ENCODE measurements at places on chromosomes 1 and 21.

GRCh38 chr1:246730839-246731238 is 6.6 kb downstream of the SCCPDH start:
- DNase-seq: no peak

- no peak for DNase-seq
Observed at GRCh38 chr1:234611225-234611846, 1.4 kb upstream of the IRF2BP2 start.

DNA sequence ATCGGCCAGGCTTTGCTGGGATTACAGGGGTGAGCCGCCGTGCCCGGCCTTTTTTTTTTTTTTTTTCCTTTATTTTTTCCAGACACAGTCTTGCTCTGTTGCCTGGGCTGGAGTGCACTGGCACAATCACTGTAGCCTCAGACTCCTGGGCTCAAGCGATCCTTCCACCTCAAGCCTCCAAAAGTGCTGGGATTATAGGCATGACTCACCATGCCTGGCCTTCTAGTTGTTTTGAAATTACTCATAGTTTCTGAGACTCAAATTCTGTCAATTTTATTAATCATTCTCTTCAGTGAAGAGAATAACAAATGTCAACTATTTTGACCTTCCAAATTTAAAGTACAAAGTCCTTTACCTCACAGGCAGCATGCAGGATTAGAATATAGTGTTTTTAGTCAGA is 374.5 kb downstream of the PLA2G4A start:
- DNase-seq: no peak

DNA sequence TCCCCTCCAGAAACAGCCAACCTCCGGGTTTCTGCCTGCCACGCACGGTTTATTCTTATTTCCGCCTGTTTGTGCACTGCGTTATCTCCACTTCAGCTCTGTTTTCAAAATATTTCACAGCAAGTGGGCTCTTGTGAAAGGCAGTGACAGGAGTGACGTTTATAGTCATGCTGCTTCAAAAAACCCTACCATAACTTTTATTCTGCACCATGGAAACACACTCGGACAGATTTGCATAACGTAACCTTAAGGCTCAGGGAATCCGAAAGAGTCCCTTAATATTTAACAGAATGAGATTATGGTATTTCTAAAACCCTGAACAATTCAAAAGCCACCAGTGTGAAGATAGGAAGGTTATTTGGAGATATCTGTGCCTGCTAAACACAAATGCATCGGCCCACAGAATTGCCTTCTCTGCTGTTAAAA is 782 bp upstream of the SDE2 start:
- DNase-seq: no peak

DNA sequence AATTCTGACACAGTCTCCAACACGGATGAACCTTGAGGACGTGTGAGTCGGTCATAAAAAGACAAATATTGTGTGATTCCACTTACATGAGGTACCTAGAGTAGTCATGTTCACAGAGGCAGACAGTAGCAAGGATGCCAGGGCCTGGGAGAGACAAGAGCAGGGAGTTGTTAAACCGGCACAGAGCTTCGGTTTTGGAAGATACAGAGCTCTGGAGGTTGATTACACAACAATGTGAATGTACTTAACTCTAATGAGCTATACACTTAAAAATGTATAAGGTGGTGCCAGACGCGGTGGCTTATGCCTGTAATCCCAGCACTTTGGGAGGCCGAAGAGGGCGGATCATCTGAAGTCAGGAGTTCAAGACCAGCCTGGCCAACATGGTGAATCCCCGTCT is 37.8 kb upstream of the NEK2 start:
- no peak for DNase-seq

DNA sequence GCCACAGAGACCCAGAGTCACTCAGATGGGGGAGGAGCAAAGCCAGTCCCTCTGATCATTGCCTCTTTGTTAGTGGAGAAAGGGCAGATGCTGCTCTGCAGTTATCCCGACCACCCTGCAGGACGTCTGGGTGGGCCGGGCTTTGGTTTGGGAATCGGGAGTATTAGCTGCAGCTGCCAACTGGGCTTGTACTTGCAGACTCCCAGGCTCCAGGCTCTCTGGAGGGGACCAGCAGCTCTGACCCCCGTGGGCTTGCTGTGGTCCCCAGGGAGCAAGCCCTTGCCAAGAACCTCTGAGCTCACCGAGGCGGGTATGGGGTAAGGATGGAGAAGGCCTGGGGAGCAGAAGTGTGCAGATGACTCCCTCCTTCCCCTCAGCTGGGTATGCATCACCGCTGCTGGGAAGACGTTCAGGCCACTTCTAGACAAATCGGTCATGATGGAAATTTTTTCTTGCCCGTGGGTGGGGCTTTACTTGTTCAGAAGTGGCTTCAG is 21.6 kb downstream of the MAPKAPK2 start:
- DNase-seq: peak; percentile 57

DNA sequence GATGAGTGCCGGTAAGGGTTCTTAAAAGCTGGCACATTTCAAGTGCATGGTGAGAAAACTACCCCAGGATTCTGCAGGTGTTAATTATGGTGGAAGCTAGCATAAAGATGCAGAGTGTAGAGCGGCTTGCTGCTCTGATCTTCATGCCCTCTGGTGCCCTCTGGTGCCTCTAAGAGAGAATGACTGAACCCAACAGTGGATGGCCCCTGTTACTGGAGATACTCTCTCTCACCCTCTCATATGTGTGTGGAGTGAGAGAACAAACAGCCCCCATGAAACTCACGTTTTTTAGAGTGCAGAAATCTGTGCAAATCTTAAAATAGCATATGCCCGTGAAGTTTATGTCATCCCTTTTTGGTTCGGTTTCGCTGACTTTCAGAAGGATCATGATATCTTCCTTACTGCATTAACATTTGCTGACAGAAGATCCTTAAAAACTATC is 90.0 kb downstream of the GRIK1 start:
- DNase-seq: peak; percentile 46

GRCh38 chr1:30386156-30386926 is 337.0 kb downstream of the MATN1 start:
- DNase-seq: no peak

DNA sequence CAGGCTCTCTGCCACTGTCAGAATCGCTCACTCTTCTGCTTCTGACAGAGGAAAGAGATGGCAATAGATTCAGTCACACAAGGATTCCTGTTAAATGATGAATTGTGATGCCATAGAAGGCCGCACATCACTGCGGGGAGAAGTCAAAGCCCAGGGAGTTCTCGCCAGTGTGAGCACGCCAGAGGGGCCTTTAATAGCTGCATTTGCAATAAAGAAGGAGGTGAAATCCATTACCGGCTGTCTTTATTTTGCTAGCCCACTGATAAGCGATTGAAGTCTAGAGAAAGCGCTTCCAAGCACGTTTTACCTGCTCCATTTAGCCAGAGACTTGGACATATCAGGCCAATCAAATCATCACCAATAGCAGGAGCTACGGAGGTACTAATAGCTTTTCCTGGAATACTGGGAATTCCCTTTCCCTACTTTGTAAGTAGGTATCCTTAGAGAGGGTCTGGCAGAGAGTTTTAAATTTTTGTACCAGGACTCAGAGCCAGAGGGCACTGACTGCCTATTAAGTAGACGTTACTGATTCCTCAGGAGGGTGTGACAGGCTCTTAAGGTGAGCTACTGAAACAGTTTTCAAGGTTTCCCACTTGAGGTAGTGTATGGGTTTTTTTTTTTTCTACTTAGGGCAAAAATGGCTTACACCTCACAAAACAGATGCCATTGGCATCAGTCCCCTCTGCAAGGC is 10.2 kb upstream of the TARBP1 start:
- no peak for DNase-seq

DNA sequence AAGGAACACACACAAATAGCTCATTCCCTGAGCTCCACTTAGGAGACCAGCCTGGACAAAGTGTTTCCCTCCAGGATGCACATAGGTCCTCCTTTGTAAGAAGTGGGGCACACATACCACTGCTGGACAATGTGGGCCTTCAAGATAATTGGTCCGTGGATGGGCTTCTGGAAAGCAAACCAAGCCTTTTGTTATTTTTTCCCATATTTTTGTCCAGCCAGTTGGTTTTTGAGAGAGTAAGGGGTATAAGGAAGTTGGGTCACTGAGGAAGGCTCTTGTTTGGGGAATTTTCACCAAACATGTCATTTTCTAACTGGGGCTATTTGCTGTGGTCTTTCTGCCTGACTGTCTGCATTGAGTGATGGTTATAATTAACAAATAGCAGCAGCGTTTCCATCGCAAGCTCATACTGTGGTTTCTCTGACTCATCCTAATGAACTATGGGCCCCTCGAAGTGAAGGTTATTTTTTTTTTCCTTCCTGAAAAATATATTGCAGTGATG is 306.3 kb upstream of the DUSP10 start:
- no peak for DNase-seq

- no peak for DNase-seq
Observed at GRCh38 chr1:2847086-2847985, 45.8 kb upstream of the TTC34 start.

GRCh38 chr1:47676311-47677054 is 238.6 kb downstream of the FOXD2 start:
- DNase-seq: no peak

GRCh38 chr1:21034725-21035628 is 141.7 kb downstream of the EIF4G3 start:
- peak; percentile 20 for DNase-seq

DNA sequence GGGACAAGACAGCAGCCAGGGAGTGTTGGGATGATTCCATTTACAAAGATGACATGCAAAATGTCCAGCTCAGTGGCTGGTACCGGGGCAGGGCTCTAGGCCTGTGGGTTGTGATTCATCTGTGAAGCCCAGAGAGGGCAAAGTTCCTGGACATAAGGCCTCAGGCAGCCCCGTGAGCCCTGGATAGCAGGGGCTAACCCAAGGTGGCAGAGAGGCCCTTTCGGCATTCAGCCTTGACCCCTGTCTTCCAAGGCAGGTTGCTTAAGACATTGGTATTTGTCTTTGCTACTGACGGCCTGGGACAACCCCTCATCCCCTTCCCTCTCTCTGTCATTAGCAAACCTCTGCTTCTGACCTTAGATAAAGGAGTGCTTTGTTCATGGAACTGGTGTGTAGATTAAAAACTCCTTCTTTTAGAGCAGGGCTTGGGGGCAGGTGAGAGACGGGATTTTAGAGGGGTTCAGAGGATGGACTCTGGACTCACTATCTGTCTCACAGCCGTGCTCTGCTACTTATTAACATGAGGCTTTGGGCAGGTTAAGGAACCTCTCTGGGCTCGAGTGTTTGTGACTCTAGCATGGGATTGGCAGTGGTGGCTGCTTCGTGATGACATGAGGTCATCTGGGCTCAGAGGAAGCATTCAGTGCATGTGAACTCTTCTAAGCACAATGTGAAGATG is 36.3 kb downstream of the TMEM51 start:
- DNase-seq: no peak

DNA sequence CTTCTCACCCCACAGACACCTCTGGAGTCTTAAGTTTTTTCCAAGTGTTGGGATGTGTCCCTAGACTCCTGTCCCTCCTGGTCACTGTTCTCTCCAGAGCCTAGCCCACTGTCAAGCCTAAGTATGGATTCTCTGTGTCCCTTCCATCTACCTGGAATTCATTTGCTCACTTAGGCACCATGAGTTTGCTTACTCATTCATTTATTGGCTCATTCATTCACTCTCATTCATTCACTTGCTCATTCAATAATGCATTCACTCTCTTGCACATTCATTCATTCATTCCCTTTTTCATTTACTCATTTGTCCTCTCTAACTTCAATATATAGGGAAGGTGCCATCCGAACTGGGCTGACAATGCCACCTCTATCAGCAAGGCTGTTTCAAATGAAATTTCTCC is 1.6 kb downstream of the S100A16 start:
- DNase-seq: no peak

- DNase-seq: no peak
Observed at GRCh38 chr1:223651291-223651991, 14.1 kb downstream of the CAPN8 start.

DNA sequence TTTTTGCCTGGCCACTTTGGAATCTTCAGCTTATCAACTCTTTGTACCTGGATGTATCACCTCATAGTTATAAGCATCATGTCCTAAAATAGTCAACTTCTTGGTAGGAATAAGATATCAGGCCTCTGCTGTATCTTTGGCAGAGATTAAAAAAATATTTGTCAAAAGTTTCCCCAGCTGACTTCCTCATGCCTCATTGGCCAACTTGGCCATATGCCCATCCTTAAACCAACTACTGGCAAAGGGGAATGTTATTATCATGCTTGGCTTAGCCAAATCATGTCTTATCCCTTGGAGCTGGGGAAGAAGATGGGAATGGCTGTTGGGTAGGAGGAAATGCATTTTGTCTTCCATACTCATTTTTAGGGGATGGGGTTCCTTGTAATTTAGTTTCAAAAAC is 23.4 kb downstream of the NFASC start:
- no peak for DNase-seq

DNA sequence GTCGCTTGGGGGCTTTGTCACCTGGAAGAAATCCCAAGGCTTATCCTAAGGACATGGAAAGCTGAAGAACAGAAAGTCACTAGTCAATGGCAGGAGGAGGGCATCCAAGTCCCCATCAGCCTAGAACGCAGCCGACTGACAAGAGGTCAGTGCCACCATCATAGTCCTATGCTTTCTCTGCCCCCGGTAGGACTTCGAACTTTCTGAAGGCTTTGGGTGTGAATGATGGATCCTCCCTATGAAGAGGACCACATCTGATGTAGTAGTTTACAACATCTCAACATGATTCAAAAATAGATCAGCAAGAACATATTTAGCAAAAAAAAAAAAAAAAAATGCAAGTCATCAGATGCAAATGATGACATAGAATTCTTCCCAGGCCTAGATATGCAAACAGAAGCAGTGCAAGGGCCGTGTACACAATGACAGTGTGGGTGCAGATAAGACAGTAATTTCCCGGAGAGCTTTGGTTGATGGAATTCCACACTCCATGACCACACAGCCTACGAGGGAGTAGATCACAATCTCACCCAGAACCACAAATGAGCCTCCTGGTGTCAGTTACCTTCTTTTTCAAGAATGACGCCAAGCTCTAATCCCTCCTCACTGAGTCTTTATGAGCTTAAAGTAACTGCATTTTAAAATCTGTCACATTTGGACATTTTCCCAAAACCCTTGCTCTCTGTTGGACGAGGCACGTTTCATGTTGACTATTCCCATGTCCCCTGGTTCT is 88.2 kb downstream of the PSMG1 start:
- DNase-seq: no peak

GRCh38 chr1:74964508-74965102 is 169.6 kb upstream of the LHX8 start:
- DNase-seq: no peak

DNA sequence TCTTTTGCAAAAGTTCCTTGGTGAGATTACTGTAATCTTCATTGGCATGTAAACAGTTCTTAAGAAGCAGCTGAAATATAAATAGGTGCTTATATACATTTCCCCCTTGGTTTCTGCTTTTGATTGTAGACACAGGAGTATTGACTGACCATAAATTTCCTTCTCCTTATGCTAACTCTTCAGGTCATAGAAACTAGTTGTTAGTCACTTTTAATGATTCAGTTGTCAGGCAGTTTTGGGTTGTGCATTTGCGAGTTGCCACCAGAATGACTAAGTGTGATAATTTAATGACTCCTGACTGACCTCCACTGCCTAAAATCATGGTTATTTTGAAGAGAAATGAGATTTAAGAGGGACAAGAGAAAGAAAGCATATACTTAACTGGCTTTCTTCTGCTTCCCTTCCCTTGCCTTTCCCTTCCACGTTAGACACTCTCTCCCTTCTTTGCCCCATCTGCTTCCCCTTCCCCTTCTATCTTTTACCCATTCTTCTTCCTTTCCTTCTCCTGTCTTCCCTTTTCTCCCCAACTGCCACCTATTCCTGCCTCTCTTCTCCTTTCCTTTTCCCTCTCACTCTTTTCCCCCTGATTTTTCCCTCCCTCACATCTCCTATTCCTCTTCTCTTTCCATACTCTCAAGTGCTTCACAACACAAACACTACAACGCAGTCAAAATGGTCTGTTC is 12.3 kb downstream of the ZMPSTE24 start:
- no peak for DNase-seq

Measured in H7 (cell line).